CD8-positive, alpha-beta T cell (primary cell): ENCODE measurements at places on chromosomes 3 and 15.

- no peak for DNase-seq
Observed at GRCh38 chr3:138328341-138328740, 1.3 kb downstream of the NME9 start.

DNA sequence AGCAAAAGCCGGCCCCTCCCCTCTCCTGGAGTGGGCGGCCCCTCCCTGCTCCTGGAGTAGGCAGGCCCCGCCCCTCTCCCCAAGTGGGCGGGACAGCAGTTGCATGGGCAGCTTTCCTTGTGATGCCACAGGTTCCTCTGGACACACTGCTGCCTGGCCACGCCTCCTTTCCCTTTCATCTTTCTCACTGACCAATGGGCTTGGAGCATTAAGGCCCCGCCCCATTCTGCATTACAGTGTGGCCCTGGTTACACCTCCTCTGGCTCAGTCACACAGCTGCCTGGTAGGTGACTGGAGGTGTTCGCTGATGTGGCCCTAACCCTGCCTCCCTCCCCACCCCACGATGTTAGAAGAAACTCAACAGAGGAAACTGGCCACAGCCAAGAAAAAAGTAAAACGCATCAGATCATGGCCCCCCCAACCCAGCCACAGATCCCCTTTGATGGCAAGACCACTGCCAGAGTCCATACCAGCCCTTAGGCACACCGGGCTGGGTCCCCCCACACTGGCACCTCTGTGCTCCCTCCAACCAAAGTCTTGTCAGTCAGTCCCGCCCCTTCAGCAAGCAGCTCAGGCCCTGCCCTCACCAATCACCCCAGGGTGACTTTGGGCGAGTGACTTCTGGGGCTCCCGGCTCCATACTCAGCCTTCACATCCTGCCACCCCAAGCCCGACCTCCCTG, 84.3 kb downstream of the ADAMTS7 start:
- no peak for DNase-seq

GRCh38 chr15:85588677-85589076, 206.0 kb downstream of the KLHL25 start:
- DNase-seq = no peak

DNA sequence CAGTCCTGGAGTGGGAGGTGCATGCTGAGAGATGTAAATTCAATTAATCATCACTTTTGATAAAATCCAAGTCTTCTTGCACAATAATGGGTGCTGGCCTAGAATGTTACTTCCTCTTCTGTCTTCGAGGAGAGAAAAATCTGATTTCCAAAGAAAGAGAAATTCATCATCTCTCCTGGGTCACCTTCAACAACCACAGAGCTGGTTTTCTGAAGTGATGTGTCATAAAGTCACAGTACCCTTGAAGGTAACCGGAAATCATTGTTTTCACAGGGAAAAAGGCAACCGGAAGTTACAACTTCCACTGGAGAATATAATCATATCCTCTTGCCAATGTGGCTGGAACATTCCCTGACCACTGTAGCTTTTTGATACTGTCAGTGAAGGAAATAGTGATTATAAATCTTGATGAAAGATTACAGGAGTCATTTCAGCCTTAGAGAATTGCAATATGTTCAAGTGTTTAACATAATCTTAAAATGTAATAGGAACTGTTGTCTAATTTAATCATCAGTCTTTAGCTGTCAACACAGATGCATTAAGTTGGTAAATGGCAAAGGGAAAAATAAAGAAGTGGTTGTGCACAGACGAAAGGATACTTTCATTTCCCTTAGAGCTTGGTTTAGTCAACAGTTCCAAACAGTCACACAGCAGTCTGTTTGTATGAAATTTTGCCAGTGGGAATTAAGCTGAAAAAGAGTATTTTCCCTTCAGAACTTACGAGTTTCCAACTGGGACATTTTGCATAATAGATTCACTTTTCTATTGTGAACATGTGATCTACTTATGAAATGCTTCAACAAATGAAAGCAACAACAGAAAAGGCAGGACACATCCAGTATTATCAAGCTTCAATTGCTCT, 106.5 kb upstream of the SLC4A7 start:
- DNase-seq = no peak

DNA sequence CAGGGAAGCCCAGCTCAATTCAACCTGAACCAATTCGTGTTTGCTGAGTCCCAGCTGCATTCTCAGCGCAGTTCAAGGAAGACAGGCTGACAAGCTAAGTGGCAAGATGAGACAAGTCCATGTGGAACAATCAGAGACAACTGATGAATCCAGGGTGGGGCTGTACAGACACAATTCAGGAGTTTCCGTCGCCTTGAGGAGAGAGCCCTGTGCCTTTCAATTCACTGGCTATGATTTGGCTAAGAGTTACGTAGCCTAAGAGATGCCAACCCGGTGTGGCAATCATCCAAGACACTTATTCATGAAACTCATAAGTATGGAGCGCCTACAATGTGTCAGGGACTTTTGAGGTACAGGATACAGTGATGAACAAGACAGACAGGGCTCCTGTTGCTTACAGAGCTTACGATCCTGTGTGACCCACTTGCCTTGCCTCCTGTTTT, 15.5 kb upstream of the ZBED2 start:
- DNase-seq = no peak

DNA sequence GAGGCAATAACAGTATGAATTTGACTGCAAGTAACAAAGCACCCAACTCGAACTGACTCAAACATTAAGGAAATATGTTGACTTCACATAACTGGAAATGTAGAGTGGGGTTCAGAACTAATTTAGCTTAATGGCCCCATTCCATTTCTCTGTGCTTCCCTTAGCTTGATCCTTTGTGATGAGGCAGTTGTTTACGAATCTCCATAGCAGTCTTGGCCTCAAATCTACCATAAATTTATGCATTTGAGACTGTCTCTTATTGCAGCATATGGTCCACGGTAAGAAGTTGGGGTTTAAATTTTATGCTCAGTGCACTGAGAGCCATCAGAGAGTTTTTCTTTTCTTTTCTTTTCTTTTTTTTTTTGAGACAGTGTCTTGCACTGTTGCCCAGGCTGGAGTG, 148.7 kb upstream of the POU1F1 start:
- no peak for DNase-seq

DNA sequence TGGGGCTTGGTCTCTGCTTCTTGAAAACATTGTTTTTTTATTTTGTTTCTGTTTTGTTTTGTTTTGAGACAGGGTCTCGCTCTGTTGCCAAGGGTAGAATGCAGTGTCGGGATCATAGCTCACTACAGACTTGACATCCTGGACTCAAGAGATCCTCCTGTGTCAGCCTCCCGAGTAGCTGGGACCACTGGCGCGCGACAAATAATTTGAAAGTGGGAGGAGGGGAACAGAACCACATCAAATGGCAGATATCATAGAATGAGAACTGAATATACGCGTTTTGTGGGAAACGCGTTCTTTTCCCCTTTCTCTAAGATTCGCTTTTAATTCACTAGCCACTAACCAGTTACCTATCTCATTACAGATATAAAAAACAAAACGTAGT, 641 bp upstream of the VPS13C start:
- no peak for DNase-seq
